ENCODE measurements at places on chromosomes 1 and 21.

DNA sequence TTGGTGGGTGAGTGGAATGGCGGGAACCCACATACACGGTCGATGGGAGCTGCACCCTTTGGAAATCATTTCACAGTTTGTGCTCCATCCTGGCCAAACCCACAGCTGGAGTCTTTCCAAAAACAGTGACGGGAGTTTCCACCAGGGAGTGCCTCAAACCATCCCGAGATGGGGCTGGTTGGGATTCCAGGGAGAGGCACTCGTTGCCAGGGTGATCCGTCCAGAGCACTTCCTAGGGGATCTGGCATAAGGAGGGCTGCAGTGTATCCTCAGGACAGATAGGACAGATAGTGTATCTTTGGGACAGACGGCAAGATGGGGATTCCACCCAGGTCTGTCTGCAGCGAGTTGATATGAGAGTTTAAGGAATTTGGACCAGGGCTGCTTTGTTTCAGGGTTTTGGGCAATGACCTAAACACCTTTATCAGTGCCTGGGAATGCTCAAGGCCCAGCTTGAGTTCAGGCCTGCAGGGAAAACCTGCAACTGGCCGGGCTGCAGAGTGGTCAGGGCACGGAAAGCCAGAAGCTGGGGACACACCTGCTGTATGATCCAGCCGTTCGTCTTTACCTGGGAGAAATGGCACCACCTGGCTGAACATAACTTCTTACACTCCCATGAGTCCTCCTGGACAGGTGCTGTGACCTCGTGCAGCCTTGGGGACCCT, 3.4 kb upstream of the POFUT2 start:
- DNase-seq, result peak; percentile 48

DNA sequence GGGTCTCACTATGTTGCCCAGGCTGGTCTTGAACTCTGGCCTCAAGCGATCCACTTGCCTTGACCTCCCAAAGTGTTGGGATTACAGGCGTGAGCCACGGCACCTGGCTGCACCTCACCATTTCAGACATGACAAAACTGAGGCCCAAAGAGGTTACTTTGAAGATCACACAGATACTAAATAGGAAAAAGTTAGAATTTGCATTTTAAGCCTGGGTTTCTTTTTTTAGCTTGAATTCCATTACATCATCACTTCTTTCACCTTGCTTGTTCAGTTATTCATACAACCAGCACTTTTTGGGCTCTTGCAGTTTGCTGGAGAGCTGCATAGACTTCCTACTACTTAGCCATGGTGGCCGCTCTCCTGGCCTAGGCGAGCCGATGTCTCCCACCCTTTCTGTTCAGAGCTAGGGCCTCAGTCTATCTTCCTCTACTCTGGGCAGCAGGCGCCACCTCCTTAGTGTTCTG, 16.3 kb upstream of the CD2 start:
- no peak for DNase-seq

GRCh38 chr1:18746981-18747380, 112.5 kb downstream of the TAS1R2 start:
- no peak for DNase-seq

DNA sequence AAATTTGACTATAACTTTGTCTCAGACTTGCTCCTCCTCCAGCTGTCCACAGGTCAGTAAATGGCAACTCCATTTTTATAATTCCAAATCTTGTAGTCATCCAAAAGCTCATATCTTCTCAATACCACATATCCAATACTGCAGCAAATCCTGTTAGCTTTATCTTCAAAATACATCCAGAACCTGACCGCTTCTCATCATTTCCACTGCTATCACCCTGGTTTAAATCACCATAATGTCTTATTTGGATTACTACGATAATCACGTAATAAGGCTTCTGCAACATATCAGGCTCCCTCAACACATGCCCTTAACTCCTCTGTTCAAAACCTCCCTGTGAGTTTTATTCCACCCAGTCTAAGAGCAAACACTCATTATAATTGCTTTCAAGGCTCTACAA, 34.5 kb downstream of the ERO1B start:
- no peak for DNase-seq

All from fibroblast of skin of right quadriceps (primary cell).